ENCODE measurements at places on chromosomes 7 and 10. TPM values are rescaled to one million over a fixed set of nuclear protein-coding genes. Genes with fewer than 3 reads are reported as not detected.

ZNF485 gene
- 1.1 TPM for total RNA-seq

SLC13A4 gene
- total RNA-seq: 0.15 TPM

DNA sequence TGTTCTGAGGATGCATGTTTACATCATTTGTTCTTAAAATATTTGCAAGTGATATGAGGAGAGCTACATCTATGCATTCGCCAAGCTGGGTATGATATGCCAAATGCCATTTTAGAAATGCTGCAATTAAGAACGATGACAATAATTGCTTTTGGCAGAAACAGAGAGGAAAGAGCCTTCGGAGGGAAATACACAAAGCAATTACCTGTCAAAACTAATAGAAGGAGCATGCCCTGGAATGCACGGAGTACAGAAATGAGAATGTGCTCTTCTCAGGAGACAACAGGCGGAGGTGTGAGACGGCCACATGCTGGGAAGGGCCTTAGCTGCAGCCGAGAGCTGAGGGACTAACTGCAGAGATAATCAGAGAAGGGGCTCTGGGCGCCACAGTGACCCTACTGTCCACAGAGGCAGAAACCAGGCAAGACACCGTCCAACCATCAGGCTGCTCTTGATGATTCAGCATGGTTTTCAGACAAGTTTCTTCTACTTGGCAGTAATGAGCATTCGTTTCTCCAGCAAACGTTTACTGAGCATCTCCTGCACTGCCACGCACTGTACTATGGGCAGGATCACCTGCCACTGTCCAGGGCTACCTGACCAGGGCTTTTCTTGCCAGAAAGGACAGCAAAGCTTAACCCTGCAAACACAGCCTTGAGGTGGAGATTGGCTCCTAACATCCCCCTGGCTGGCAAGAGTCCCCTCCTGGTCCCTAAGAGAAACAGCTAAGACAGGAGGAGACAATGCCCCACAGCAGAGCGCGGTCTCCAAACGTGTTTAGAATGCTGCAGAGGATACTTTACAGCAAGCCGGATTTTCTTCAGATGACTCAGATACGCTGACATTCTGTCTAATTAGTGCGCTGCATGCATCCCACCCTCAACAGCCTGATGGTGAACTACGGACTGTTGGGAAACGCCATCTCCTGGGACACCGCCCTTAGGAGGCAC is 18.1 kb downstream of the VIPR2 start:
- DNase-seq: no peak

GRCh38 chr10:108187408-108188012 is 1023.0 kb upstream of the SORCS1 start:
- DNase-seq: no peak

GRCh38 chr7:96737545-96738050 is 28.0 kb upstream of the SEM1 start:
- no peak for DNase-seq

GRCh38 chr10:123882681-123883445 is 8.7 kb downstream of the CPXM2 start:
- DNase-seq: no peak
